ENCODE measurements at places on chromosomes 11 and 22.
A peak's percentile ranks its signal among the peaks of the same experiment; 100 is the strongest.

- no peak for DNase-seq
Observed at GRCh38 chr22:24827296-24827695, 21.3 kb downstream of the SGSM1 start.

DNA sequence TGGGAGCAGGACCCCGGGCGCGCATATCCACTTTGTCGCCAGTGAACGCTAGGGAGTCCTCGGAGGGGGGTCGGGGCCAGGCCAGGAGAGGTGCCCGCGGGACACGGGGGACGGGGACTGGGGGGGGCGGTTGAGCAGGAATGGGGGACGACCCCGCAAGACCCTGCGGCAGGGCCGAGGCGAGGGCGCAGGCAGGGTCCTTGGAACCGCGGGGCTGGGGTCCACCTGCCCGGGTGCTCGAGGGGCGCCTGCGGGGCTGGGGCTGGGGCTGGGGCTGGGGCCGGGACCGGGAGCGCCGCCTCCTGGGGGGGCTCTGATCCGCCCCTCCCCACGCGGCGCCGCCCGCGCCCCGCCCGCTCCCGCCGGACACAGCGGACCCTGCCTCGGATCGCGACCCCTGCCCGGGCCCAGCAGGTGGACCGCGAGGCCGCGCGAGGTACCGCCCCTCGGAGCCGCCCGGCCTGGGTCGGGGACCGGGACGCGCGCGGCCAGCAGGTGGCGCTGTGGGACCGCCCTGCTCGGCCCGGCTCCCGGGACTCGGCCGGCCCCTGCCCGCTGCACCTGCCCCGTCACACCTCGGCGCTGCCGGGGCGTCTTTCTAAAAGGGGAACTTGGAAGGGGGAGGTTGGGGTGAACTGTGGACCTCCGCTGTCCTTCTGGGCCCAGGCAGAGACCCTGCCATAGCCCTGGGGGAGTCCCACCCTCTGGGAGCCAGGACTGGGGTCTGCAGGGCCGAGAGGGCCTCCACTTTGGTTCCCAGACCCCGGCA is 11.0 kb downstream of the CRELD2 start:
- DNase-seq = no peak

- DNase-seq = no peak
Observed at GRCh38 chr11:113035708-113036107, 74.5 kb downstream of the NCAM1 start.

GRCh38 chr11:45659818-45660160 is 5.6 kb downstream of the CHST1 start:
- no peak for DNase-seq

- DNase-seq = peak; percentile 41
Observed at GRCh38 chr11:133515107-133515506, 17.2 kb downstream of the OPCML start.

DNA sequence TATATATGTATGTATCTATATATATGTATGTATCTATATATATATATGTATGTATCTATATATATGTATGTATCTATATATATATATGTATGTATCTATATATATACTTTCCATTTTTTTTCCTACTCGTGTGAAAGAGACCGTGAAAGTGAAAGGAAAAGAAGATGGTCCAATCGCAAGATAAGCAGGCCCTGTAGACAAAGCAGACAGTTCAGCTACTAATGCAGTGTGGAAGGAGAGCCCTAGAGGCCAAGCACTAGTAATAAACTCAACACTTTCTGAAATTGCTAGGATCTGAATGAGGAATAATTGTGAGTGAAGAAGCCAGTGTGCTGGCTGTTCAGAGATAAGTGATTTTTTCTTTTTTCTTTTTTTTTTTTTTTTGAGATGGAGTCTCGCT is 47.2 kb downstream of the MCHR1 start:
- no peak for DNase-seq

DNA sequence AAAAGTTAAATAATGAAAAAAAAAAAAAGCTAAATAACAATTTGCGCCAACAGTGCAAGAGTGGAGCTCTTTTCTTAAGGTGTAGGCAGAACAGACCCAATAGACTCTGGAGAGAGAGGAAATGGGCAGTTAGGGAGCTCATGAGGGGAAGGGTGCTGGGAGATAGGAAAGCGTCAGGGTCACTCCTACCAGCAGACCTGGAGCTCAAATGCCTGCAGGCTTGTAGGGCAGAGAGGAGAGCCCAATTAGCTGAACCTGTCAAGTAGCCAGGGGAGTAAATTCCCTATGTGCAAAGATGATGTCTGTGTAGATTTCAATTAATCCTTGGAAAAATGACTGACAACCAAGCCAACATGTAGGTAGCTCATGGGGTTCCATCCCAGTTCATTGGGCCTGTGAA is 73.0 kb downstream of the RAB30 start:
- no peak for DNase-seq

- no peak for DNase-seq
Observed at GRCh38 chr22:23700706-23701105, 9.9 kb downstream of the RGL4 start.

DNA sequence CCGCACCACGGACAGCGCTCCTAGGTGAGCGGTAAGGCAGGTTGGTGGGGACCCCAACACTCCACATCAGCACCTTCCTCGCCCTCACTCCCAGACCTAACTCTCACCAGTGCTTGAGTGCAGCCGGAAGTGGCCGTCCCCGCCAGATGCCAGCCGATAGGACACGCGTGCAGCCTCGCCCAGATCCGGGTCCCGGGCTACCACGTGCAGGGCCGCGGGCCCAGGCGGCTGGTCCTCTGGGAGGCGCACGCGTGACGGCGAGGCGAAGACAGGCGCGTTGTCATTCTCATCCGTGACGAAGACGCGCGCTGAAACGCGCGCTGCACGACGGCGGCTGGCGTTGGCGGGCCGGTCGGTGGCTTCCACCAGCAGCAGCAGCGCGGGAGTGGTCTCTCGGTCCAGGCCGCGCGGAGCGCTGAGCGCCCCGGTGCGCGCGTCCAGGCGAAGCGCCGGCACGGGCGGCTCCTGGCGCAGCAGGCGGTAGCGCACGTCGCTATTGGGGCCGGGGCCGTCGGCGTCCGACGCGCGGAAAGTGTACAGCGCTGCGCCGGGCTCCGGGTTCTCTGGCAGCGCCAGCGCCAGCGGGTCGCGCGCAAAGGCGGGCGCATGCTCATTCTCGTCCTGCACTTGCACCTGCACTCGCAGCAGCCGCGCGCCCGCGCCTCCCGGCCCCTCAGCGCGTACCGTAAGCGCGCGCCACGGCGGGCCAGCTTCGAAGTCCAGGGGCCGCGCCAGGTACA is 10.8 kb upstream of the TPP1 start:
- DNase-seq = no peak

DNA sequence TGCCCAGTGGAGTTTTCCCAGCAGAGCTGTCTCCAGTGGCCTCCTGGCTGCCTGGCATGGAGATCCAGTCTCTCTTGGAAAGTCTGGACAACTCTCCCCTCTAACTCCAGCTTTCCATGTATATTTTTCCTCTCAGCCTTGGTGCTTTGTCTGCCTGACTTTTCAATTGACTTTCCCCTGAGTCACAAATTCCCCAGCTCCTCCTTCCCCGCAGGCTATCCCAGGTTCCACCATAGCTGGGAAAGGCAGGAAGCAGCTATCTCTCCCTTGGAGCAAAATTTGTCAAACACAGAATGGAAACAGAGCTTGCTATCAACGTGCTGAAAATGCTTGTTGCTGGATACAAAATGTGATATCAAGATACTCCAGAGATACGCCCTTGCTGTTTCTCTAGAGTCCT is 384.8 kb downstream of the TMEM135 start:
- peak; percentile 87 for DNase-seq

DNA sequence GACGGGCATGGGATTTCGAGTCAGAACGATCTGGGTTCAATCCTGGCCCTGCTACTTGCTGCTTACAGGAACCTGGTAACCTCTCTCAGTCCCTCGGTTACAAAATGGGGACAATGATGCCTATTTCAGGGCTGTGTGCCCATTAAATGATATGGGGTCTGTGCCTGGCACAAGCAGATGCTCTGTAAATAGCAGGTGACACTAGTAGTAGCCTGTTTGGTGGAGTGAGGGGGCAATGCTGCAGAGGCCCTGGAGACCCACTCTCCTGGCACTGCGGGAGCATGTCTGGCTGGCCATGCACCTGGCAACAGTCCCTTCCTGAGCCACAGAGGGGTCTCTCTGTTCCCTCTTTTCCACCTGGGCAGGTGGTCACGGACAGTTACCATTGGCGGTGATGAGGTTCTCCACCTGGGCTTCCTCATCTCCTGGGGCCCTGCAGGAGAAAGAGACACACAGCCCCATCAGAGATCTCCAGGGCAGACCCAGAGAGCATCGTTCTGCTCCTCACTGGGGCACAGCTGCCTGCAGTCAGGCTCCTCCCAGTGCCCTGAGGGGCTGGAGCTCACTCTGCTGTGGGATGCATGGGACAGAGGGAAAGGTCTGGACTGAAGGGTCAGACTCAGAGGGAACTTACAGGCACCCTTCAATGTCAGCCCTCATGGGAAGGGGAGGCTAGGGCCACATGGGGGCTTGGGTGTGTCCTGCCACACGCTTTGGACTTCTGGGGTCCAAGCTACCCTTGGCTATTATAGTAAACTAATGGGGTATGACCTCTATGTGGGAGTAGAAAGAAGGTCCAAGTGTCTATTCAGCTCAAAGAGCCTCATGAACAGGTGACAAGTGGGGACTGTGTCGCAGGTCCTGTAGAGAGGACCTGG is 15.6 kb upstream of the FXYD2 start:
- DNase-seq = peak; percentile 49

- no peak for DNase-seq
Observed at GRCh38 chr22:50129121-50129736, 39.4 kb downstream of the MOV10L1 start.

DNA sequence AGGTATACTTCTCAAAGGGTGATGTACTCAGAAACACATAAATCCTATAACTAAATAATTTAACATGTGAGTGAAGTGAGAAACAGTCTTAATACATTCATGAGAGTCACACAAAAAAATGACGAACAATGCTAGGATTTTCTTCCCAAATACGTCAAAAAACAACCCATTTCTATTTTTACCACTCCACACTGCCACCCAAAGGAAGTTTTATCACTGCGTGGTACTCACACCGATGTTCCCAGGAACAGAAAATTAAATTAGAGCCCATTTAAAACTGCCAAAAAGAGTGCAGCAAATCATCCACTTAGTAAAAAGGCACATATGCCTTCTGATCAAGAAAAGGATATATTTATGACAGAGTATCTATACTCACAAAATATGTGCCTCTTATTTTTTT is 710.9 kb upstream of the FAT3 start:
- no peak for DNase-seq

DNA sequence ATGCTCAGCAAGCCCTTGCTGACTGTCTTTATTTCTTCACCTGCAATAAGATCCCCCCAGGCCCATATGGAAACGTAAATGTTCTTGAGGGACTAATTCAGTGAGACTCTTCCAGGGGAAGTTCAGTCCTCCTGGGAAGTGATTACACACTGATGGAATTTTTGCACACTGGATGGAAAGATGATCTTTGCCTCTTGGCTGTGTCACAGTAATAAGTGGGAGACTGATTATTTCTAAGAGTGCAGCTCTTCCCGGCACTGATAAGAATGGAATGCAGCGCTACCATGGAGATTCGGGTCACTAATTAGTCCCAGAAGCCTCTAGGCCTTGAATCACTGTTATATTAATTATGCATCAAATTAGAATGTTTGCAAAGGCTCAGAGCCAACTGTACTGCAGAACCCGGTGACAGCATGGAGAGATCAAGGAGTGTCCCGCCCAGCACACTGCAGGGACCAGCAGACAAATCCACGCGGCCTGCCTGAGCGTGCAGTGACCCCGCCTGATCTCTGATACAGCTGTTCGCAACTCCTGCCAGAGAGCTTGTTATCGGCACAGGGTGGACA is 178.3 kb downstream of the SNX19 start:
- DNase-seq = no peak

DNA sequence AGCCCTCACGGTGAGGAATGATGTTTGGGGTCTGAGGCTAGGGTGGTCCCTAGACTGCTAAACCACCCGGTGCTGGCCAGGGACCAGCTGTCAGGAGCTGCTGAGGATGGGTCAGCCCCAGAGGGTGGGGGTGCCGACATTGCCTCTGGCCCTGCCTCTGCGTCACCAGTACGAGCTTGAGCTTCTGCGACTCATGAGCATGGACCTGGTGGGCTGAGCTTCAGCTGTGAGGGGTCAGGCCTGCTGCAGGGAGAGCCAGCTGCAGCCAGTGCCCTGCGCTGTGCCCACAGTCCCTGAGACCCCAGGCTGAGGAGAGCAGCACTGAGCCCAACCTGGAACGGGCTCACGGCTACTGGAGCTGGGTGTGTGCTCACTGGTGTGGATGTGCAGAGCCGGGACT is 7.0 kb downstream of the DERL3 start:
- DNase-seq = no peak

GRCh38 chr22:19473578-19473977 is 5.4 kb downstream of the UFD1 start:
- DNase-seq = no peak

- peak; percentile 84 for DNase-seq
Observed at GRCh38 chr11:116731097-116731761, 41.6 kb downstream of the BUD13 start.

GRCh38 chr22:36958366-36958765 is 44.9 kb downstream of the CSF2RB start:
- DNase-seq = no peak

DNA sequence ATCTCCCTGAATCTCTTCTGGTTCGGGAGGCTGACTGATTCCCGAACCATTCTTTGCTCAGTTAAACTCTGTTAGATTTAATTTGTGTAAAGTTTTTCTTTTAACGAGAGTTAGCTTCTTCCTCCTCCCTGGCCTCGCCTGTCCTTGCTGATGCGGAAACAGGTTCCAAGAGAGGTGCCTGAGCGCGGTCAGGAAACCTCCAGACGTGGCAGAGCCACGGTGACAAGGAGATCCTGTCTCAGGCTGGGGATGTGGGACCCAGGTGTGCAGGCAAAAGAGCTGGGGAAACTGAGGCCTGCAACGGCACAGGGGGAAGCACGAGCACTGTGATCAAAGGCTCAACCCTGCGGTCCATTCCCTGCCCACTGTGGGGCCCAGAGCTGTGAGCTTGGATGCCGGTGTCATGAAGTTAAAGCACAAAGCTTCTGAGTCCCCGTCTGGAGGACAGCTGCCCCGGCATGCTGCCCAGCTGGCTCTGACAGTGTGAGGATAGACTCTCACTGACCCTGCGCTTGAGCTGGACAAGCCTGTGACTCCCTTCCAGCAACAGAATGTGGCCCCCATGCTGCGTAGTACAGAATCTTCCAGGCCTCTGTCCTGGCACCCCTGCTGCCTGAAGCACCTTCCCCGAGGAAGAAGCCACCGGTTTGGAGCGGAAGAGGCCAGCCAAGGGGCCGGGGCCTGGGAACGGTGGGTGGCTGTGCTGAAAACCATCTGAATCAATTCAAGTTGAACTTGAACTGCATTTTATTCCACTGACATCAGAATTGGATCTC is 960.6 kb downstream of the BRD1 start:
- no peak for DNase-seq

- DNase-seq = peak; percentile 81
Observed at GRCh38 chr11:19089421-19089820, 27.5 kb upstream of the ZDHHC13 start.

DNA sequence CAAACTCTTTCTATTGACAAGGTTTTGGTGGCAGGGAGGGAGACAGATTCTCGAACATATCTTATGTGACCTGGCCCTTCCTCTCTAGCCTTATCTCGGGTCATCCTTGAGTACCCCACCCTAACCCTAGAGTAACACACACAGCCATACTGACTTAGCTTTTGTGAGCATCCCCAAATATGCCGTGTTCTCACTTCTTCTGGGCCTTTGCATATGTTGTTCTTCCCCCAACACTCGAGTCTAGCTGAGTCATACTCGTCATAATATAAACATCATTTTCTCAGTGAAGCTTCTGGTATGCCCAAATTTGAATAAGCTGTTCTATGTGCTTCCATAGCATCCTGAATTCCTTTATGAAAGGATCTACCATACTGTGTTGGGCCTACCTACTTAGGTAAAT is 8.0 kb downstream of the TTC17 start:
- no peak for DNase-seq

GRCh38 chr11:127226949-127227348 is 226.4 kb upstream of the KIRREL3 start:
- DNase-seq = no peak

All from islet precursor cell (in vitro differentiated cells).